ENCODE measurements at places on chromosomes 12 and 14. TPM values are rescaled to one million over a fixed set of nuclear protein-coding genes. Genes with fewer than 3 reads are reported as not detected.

GRCh38 chr12:88273875-88274274, 131.8 kb downstream of the TMTC3 start:
- DNase-seq = no peak
- no peaks in the 10 kb centered on the region for H3K4me1 ChIP-seq
- H3K36me3 ChIP-seq = no peaks in the 10 kb centered on the region

GRCh38 chr12:8689681-8690080, 8.1 kb upstream of the RIMKLB start:
- H3K4me3 ChIP-seq = no peak overlapping the region
- no peaks in the 10 kb centered on the region for H3K36me3 ChIP-seq
- DNase-seq = no peak
- no peak overlapping the region for H3K27ac ChIP-seq
- H3K27me3 ChIP-seq = no peaks in the 10 kb centered on the region

GRCh38 chr14:73738518-73739173, 24.5 kb upstream of the PNMA1 start:
- no peak overlapping the region for H3K27ac ChIP-seq
- H3K4me1 ChIP-seq = no peaks in the 10 kb centered on the region
- no peak overlapping the region for H3K4me3 ChIP-seq
- no peak for DNase-seq

DNA sequence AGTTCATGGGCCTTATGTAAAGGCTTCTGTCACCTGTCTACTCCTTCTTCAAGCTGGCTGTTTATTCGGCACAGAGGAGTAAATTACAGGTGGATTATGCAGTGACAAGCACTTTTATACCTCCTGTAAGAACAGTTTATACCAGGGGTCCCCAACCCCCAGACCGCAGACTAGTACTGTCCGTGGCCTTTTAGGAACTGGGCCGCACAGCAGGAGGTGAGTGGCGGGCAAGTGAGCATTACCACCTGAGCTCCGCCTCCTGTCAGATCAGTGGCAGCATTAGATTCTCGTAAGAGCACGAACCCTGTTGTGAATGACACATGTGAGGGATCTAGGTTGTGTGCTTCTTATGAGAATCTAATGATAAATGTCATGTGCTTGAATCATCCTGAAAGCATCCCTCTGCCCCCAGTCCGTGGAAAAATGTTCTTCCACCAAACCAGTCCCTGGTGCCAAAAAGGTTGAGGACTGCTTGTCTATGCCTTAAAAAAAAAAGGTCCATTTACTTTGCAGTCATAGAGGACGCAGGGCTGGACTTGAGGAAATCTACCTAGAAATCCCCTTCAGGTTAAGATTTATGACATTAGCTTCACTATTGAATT, 78.8 kb downstream of the ETV6 start:
- no peaks in the 10 kb centered on the region for H3K36me3 ChIP-seq
- no peak overlapping the region for H3K4me3 ChIP-seq
- DNase-seq = no peak
- no peak overlapping the region for H3K27ac ChIP-seq

GRCh38 chr12:1470051-1470450, 124.3 kb downstream of the FBXL14 start:
- no peaks in the 10 kb centered on the region for H3K27me3 ChIP-seq
- no peaks in the 10 kb centered on the region for H3K36me3 ChIP-seq
- DNase-seq = no peak
- H3K4me3 ChIP-seq = no peak overlapping the region
- no peaks in the 10 kb centered on the region for H3K4me1 ChIP-seq

DNA sequence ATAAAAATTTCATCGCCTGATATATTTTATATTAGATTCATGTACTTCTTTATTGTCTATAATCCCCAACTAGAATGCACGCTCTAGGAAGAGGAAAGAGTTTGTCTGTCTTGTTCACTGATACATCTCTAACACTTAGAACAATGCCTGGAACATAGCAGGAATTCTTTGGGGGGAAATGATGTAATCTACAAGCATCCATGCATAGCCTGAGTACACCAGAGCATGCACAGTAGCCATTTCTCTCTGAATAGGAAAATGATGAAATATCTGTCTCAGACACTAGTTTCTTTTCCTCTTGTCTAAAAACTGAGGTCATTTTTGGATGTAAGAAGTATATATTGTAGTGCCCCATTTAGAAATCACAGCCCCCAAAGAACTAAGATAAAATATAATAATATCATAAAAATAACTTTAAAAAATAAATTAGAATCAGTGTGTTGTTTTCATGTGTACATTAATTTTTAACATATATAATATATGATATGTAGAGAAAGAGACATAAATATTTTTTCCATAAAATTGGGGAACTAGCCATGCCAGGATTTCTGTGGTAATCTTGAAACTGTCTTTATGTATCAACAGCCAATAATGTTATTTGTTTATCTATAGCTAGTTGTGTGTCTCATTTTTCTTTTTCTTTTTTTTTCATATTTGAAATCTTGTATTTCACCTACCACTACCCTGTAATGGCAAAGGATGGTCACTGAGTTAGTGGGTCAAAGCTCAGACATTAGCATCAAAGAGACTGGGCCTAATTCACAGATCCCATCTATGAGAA, 155.6 kb upstream of the TMCC3 start:
- no peaks in the 10 kb centered on the region for H3K4me1 ChIP-seq
- no peak for DNase-seq
- no peaks in the 10 kb centered on the region for H3K36me3 ChIP-seq

DNA sequence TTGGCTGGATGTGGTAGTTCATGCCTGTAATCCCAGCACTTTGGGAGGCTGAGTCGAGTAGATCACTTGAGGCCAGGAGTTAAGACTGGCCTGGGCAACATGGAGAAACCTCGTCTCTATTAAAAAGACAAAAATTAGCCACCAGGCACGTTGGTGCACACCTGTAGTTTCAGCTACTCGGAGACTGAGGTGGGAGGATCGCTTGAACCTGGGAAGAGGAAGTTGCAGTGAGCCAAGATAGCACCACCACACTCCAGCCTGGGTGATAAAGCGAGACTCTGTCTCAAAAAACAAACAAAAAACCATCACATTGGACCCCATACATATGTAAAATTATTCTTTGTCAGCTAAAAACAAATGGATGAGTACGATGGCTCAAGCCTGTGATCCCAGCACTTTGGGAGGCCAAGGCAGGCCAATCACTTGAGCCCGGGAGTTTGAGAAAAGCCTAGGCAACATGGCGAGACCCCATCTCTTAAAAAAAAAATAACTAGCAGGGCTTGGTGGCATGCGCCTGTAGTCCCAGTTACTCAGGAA, 43.9 kb downstream of the LIMA1 start:
- no peak overlapping the region for H3K4me3 ChIP-seq
- peaks cover 13% of the 10 kb centered on the region for H3K4me1 ChIP-seq
- H3K27me3 ChIP-seq = no peaks in the 10 kb centered on the region
- no peak overlapping the region for H3K27ac ChIP-seq
- H3K36me3 ChIP-seq = no peaks in the 10 kb centered on the region

DNA sequence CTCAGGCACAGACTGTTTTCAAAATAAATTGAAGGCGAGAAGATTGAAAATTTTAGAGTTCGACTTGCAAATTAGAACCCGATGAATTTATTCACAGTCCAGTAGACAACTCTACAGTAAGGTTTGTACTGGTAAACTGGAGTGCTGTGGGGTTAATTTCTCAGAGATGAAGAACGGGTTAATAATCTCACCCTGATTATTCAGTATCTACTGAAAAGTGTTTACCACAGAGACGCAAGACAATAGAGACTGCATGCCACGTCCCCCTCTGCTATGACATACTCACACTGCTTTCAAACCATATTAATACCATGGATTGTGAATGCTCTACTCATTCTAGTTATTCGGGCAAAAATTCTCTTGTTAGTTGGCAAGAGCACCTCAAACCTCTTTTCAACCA, 36.1 kb downstream of the CFL2 start:
- DNase-seq = no peak
- no peaks in the 10 kb centered on the region for H3K27me3 ChIP-seq
- no peak overlapping the region for H3K27ac ChIP-seq
- H3K4me3 ChIP-seq = no peak overlapping the region
- H3K4me1 ChIP-seq = no peaks in the 10 kb centered on the region

DNA sequence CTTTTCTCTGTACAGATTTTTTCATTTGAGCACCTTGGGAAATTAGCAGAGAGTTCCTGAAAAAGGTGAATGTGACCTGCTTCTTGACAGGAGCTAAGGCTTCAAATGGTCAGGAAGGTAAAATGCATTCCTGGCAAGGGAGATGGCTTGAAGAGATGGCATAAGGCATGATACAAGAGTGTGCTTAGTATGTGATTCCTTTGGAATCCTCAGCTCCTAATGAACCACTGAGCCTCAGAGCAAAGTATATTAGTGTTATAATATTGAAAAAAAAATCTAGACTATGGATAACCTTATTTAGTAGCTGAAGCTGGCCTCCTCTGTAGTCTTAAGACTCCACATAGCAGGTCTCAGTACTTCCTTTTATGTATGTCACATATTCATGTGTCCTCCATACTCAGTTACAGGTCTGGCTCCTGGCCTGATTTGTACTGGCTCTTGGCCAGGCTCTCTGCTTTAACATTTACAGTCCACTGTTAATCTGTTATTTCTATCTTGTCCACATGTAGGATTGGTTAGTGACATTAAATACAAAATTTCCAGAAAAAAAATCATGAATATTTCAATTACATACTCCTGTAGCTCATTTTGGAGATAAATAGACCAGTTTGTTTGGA, 17.9 kb downstream of the TOGARAM1 start:
- no peak for DNase-seq
- H3K4me3 ChIP-seq = no peak overlapping the region
- H3K27me3 ChIP-seq = no peaks in the 10 kb centered on the region
- peaks cover 15% of the 10 kb centered on the region for H3K4me1 ChIP-seq
- H3K36me3 ChIP-seq = no peaks in the 10 kb centered on the region

- H3K27me3 ChIP-seq = no peaks in the 10 kb centered on the region
- no peak overlapping the region for H3K4me3 ChIP-seq
- H3K4me1 ChIP-seq = no peaks in the 10 kb centered on the region
- H3K27ac ChIP-seq = no peak overlapping the region
- DNase-seq = no peak
- H3K36me3 ChIP-seq = no peaks in the 10 kb centered on the region
Measured at GRCh38 chr12:67400742-67401141, 131.6 kb downstream of the CAND1 start.

GRCh38 chr12:44015333-44015941, 179.6 kb downstream of the TMEM117 start:
- H3K4me1 ChIP-seq = no peaks in the 10 kb centered on the region
- H3K4me3 ChIP-seq = no peak overlapping the region
- DNase-seq = no peak

GRCh38 chr12:43872396-43872795, 36.5 kb downstream of the TMEM117 start:
- no peaks in the 10 kb centered on the region for H3K36me3 ChIP-seq
- no peaks in the 10 kb centered on the region for H3K4me1 ChIP-seq
- DNase-seq = no peak
- no peak overlapping the region for H3K4me3 ChIP-seq

- H3K27me3 ChIP-seq = no peaks in the 10 kb centered on the region
- H3K4me3 ChIP-seq = no peak overlapping the region
- H3K27ac ChIP-seq = no peak overlapping the region
Measured at GRCh38 chr12:114213055-114213581, 192.8 kb downstream of the TBX5 start.

DNA sequence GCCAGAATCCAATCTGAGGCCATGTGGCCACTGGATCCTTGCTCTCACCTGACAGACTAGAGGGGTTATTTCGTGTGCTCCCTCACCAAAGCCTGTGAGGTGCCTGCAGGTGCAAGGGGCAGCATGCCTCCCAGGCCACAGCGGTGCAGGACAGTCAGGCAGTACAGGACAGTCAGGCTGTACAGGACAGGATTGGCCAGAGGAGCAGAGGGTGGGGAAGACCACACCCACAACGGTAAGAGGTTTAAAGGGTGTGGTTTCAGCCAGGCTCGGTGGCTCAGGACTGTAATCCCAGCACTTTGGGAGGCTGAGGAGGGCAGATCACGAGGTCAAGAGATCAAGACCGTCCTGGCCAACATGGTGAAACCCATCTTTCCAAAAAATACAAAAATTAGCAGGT, 3.1 kb upstream of the BRF1 start:
- no peak overlapping the region for H3K27ac ChIP-seq
- H3K4me1 ChIP-seq = peaks cover 18% of the 10 kb centered on the region
- no peaks in the 10 kb centered on the region for H3K27me3 ChIP-seq
- H3K4me3 ChIP-seq = no peak overlapping the region
- no peaks in the 10 kb centered on the region for H3K36me3 ChIP-seq

DNA sequence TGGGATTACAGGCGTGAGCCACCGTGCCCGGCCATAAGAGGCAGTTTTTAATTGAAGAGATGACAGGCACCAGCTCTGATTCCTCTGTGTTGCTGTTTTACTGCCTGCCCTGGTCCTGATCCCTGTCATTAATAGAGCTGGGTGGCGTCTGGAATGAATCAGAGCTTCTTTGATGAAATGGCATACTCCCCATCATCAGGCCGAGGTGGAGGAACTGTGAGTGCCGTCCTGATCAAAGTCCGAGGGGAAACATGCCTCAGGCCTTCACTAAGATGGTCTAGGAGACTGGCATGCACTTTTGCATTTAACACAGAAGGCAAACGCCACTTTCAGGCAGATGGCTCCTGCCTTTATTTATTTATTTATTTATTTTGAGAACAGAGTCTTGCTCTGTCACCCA, 34.1 kb downstream of the IL31 start:
- DNase-seq = no peak
- no peak overlapping the region for H3K27ac ChIP-seq
- H3K27me3 ChIP-seq = no peaks in the 10 kb centered on the region

GRCh38 chr12:51480978-51481377, 56.3 kb downstream of the SLC4A8 start:
- H3K27me3 ChIP-seq = no peaks in the 10 kb centered on the region
- no peak overlapping the region for H3K4me3 ChIP-seq
- no peaks in the 10 kb centered on the region for H3K4me1 ChIP-seq

GRCh38 chr14:77036484-77037214, 8.1 kb upstream of the IRF2BPL start:
- H3K4me3 ChIP-seq = no peak overlapping the region

- DNase-seq = no peak
- H3K4me3 ChIP-seq = peak overlapping the region; percentile 39
- no peak overlapping the region for H3K27ac ChIP-seq
- H3K36me3 ChIP-seq = no peaks in the 10 kb centered on the region
Measured at GRCh38 chr12:100716945-100717732, 77.4 kb upstream of the ANO4 start.

- no peak for DNase-seq
- no peak overlapping the region for H3K4me3 ChIP-seq
- no peak overlapping the region for H3K27ac ChIP-seq
- H3K27me3 ChIP-seq = no peaks in the 10 kb centered on the region
- H3K36me3 ChIP-seq = peaks cover 47% of the 10 kb centered on the region
Measured at GRCh38 chr12:120209851-120210250, 8.9 kb upstream of the RPLP0 start.

DNA sequence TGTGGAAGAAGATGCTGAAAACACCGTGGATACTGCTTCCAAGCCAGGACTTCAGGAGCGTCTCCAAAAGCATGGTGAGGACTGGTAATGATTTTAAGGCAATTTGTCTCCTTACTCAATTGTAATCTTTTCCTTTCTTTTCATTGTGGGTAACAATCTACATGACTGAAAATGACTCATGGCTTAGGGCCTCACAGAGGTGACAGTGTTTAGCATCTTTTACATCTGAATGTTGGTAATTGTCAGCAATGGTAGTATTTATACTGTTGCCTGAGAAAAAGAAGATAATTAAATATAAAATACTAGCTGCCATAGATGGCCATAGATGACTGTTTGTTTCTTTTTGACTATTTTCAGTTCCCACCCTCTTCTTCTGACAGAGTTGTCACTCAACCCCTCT, 31.6 kb downstream of the TULP3 start:
- H3K4me1 ChIP-seq = no peaks in the 10 kb centered on the region
- no peaks in the 10 kb centered on the region for H3K27me3 ChIP-seq
- H3K27ac ChIP-seq = no peak overlapping the region
- peaks cover 54% of the 10 kb centered on the region for H3K36me3 ChIP-seq
- no peak overlapping the region for H3K4me3 ChIP-seq
- DNase-seq = no peak

The CMA1 gene
- not detected for total RNA-seq

The KRT83 gene
- not detected for total RNA-seq

The GYS2 gene
- total RNA-seq = not detected

The KLRG1 gene
- 1.7 TPM for total RNA-seq

The ZC2HC1C gene
- 4.8 TPM for total RNA-seq

The OTUB2 gene
- total RNA-seq = 0.48 TPM

Measured in right atrium auricular region (tissue), 2 donors.